ENCODE measurements at places on chromosomes 3 and 15. TPM values are rescaled to one million over a fixed set of nuclear protein-coding genes. Genes with fewer than 3 reads are reported as not detected.

The SLCO2A1 gene
- total RNA-seq, result 0.49 TPM

The PAQR5 gene
- 0.39 TPM for total RNA-seq

The KLHL40 gene
- total RNA-seq, result 0.39 TPM

The TATDN2 gene
- 13.1 TPM for total RNA-seq

The SNTN gene
- 0.24 TPM for total RNA-seq

The FAM107A gene
- total RNA-seq, result not detected
